G401 (cell line): ENCODE measurements at places on chromosomes 12 and 14. TPM values are rescaled to one million over a fixed set of nuclear protein-coding genes. Genes with fewer than 3 reads are reported as not detected.

DNA sequence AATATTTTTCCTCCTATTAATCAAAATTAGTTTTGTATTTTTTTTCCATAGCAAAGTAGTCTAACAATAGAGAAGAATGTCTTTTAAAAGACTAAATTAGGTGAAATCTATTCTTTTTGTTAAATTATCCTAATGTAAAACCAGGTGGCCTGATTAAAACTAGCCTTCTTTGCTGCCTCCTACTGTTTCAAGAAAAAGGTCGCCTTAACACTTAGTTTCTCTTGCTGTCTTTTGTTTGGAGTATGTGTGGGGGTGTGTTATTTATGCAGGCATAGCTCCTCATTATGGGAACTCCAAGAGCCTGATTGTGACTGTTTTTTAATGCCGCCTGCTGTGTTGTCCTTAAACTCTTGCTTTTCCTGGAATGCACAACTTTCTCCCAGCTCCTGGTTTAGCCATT, 855.3 kb downstream of the DIO2 start:
- no peak for DNase-seq

GRCh38 chr12:1531654-1532374, 62.6 kb downstream of the FBXL14 start:
- no peak for DNase-seq

DNA sequence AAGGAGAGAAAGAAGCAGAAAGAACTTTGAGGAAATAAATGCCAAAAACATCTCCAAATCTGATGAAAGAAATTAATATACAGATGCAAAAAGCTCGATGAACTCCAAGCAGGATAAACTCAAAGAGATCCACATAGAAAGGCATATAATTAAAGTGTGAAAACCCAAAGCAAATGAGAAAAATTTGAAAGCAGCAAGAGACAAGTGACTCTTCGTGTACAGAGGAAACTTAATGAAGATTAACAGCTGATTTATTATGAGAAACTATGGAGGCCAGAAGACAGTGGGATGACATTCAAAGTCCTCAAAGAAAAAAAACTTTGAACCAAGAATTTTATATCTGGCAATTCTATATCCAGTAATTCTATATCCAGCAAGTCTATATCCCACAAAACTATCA, 163.0 kb upstream of the TMCC3 start:
- DNase-seq, result no peak

- no peak for DNase-seq
Observed at GRCh38 chr14:76376409-76376877, 506 bp downstream of the ESRRB start.

DNA sequence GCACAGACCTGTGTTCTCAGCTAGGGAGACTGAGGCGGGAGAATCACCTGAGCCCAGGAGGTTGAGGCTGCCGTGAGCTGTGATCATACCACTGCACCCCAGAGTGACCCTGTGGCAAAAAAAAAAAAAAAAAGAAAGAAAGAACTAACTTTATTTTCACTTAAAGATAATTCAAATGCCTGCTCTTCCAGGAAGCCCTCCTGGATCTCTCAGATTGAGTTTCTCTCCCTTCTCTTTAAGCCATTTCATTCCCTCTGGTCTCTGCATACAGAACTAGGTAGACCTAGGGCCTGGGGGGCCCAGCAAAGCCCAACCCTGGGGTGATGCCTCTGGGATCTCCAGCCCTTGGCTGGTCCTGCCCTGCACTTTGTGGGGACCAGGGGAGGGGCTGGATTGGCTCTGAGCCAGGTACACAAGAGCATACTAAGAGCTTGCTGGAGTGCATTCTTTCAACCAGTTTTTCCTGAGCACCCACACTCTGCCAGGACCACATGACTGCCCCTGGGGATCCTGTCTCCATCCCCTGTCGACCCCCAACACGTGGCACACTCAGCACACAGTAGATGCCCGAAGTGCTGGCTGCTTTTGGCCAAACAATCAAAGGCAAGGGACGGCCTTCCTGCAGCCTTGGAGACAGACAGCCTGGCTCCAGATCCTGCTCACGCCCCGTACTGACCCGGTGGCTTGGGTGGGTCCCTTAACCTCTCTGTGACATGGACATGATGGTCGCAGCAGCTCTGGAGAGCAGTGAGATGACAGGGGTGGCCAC, 52.7 kb downstream of the CYP46A1 start:
- peak; percentile 12 for DNase-seq

LTB4R gene
- total RNA-seq, result 1.6 and 5.7 TPM in 2 replicates

STYK1 gene
- not detected in 2 replicates for total RNA-seq

MGAT4C gene
- total RNA-seq, result 0.18 TPM in 1 of 2 replicates, not detected in the other
